ENCODE measurements at places on chromosomes 1 and 21.
A peak's percentile ranks its signal among the peaks of the same experiment; 100 is the strongest.

- DNase-seq: peak; percentile 63
Measured at GRCh38 chr1:35278886-35279554, 10.5 kb downstream of the ZMYM4 start.

GRCh38 chr1:242240077-242240476 lies 241.2 kb upstream of the MAP1LC3C start:
- no peak for DNase-seq

- DNase-seq: no peak
Measured at GRCh38 chr1:203288400-203288799, 16.9 kb upstream of the BTG2 start.

- DNase-seq: no peak
Measured at GRCh38 chr1:98490099-98490498, 171.4 kb upstream of the SNX7 start.

DNA sequence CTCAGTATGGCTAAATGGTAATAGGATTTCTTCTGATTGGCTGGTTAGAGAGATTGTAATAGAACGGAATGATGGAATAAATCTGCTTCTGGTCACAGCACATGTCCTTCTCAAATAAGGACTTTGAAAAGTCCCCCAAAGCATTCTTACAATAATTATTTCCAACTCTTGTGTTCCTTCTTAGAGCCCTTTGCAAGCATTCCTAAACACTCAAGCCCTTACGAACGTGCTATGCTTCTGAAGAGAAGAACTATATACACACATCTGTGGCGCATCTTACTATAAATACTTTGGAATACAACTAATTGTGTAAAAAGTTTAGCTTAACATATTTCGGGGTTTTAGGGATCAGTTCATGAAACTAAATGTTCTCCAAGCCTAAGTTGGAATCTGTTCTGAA lies 25.6 kb downstream of the CLIC4 start:
- peak; percentile 74 for DNase-seq

GRCh38 chr1:45112661-45113060 lies 93.7 kb downstream of the ZSWIM5 start:
- DNase-seq: no peak

DNA sequence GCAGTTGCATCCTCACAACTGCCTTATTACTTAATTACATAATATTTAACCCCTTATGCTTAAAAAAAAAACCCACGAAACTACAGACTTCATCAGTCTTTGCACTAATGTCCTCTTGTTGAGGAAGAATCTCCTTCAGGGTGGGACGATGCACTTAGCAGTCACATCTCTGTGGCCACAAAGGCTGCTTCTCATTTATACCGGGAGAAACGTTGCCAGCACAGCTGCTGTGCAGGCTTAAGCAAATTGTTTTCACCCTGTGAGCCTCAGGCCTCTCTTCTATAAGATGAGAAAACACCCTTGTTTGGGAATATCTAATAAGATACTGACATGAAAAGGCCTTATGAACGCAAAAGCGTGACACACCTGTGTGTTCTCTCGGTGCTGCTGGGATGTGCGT lies 2.9 kb upstream of the OBSCN start:
- no peak for DNase-seq

- DNase-seq: no peak
Measured at GRCh38 chr1:47870946-47871676, 126.1 kb downstream of the TRABD2B start.

GRCh38 chr1:209384710-209385550 lies 198.6 kb upstream of the CAMK1G start:
- no peak for DNase-seq

GRCh38 chr1:15155888-15156741 lies 2.6 kb downstream of the TMEM51 start:
- DNase-seq: peak; percentile 77

DNA sequence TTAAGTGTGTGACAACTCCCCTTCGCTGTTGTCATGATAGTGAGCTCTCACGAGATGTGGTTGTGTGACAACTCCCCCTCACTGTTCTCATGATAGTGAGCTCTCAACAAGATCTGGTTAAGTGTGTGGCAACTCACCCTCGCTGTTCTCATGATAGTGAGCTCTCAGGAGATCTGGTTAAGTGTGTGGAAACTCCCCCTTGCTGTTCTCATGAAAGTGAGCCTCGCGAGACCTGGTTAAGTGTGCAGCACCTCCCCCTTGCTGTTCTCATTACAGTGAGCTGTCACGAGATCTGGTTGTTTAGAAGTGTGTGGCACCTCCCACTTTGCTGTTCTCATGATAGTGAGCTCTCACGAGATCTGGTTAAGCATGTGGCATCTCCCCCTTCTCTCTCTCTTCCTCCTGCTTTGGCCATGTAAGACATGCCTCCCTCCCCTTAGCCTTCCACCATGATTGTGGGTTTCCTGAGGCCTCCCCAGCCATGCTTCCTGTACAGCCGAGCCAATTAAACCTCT lies 25.1 kb upstream of the LSS start:
- DNase-seq: peak; percentile 76

GRCh38 chr1:211549092-211549711 lies 29.8 kb downstream of the SLC30A1 start:
- DNase-seq: no peak

DNA sequence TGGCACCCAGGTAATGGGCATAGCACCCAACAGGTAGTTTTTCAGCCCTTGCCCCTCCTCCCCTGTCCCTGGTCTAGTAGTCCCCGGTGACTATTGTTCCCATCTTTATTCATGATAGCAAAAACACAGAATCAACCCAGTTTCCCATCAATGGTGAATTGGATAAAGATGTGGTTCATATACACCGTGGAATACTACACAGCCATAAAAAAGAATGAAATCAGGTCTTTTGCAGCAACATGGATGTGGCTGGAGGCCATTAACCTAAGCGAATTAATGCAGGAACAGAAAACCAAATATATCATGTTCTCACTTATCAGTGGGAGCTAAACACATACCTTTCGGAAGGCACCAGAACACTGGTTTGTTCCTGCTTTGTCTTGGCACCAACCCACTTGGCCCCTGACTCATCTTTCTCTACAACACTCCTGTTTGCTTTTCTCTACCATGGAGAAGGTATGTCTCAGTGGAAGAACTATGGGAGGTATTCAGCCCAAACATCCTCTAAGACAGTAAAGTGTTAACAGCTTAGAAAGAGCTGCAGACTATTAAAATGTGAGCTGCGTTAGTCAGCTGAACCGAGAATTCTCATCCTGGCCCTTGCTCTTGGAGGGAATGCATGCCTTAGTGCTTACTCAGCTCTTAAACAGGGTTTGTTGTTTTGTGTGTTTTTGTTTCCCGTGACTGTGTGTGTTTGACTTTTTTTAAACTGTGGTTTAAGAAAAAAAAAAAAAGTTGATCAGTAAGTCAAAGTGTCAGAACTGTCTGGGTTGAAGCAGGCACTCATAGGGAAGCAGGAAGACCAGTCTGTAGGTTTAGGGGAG lies 203.0 kb downstream of the TOMM20 start:
- DNase-seq: peak; percentile 99

GRCh38 chr1:161999301-162000052 lies 24.2 kb downstream of the OLFML2B start:
- no peak for DNase-seq

DNA sequence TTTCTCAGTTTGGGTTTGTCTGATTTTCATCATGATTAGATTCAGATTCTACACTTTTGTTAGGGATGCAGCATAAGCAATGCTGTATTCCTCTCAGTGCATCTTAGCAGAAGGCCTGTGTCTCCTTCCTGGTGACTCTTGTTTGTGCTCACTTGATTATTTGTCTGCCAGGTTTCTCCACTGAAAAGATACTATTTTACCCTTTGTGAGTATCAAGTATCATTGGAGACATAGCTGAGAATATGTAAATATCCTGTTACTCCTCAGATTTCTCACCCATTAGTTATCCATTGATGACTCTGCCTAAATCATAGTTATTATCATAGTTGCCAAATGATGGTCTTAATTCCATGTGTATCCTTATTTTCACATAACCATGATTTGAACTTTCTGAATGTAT lies 148.5 kb downstream of the POU2F1 start:
- no peak for DNase-seq

DNA sequence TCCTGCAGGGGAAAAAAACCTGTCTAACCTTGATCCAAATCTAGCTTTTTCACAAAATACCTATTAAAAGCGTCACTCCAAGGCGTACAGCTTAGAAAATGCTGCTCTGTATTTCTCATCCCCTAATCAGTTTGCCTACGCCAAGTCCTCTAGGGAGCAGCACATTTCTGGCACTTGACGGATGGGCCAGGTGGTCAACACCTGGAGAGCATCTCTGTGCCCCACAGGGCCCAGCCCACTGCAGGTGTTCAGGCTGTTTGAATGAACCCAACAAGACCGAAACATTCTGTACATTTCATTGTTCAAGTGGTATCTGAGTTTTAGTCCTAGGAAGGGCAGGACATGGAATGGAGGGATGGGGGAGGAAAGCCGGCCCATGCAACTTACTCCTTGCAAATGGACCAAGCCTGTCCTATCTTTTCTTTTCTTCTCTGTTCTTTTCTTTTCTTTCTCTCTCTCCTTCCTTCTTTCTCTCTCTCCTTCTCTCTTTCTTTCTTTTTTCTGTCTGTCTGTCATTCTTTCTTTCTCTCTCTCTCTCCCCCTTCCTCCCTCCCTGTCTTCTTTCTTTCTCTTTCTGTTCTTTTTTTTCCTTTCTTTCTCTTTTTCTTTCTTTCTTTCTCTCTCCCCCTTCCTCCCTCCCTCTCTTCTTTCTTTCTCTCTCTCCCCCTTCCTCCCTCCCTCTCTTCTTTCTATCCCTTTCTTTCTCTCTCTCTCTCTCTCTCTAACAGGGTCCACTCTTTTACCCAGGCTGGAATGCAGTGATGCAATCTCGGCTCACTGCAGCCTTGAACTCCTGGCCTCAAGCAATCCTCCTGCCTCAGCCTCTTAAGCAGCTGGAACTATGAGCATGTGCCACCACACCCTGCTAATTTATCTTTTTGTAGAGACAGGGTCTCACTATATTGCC lies 29.1 kb downstream of the IGFN1 start:
- no peak for DNase-seq

DNA sequence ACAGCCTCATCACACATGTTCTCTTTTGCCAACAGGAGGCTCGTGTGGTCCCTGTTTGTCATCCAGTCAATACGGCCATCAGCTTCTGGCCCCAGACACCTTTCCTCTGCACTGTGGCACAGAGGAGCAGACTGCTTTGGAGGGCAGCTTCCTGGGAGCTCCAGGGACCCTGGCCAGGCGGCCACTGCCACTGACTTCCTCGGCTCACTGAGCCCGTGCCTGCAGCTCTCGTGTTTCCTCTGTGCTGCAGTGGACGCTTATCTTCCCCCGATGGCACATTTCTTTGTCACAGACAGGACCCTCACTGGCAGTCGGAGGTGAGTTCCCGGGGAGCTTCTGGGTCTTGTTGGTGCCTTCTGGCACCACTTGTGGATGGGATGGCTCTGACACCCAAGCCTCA lies 67.0 kb upstream of the DIRAS3 start:
- no peak for DNase-seq

GRCh38 chr21:46056450-46056903 lies 41.4 kb upstream of the COL6A2 start:
- DNase-seq: peak; percentile 88

DNA sequence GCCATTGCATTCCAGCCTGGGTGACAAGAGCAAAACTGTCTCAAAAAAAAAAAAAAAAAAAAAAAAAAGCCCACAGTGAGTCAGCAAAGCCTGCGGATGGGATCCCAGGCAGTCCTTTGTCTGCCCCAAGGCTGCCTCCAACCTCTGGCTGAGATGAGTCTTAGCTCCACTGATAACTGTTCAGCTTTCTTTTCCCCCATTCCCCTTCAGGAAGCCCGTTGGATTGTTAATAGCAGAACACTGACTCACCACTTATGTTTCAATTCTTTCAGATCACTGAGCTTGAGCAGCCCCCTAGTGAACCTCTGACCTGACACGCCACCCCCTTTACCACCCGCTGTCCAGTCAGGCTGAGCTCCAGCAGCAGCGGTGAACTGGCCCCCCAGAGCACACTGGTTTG lies 57.5 kb downstream of the ERG start:
- peak; percentile 92 for DNase-seq

- no peak for DNase-seq
Measured at GRCh38 chr1:218436346-218436745, 91.2 kb downstream of the TGFB2 start.

DNA sequence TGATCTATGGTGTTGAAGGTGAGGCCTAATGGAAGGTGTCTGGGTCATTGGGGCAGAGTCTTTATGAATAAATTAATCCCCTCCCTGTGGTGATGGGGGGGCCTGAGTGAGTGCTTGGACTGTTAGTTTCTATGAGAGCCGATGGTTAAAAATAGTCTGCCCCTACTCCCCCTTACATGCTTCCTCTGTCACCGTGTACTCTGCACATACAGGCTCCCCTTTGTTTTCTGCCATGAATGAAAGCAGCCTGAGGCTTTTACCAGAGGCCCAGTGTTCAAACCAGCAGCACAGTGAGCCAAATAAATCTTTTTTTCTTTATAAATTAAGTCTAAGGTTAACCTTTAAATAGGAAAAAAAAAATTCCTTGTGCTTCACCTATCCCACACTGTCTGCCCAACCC lies 657.0 kb downstream of the AMY1C start:
- DNase-seq: no peak

DNA sequence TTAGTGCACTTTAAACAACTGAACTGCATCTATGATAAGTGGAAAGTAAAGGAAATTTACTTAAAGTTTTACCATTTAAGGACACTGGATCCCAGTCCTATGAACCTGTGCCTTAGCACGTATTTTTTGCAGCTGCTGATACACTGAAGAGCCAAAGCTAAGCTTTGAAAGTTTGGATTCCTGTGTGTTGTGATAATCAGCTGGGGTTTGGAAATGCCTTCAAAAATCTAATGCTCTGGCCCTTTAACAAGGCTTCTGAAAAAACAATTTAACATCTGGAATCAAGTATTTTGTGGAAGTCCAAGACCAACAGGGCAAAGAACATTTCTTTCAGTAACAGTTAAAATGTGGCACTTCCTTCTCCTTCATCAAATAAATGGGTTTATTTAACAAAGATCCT lies 51.8 kb downstream of the DDAH1 start:
- no peak for DNase-seq

GRCh38 chr1:151371370-151372057 lies 991 bp downstream of the SELENBP1 start:
- DNase-seq: peak; percentile 47

GRCh38 chr1:111279144-111279543 lies 11.5 kb upstream of the CHIA start:
- DNase-seq: no peak

DNA sequence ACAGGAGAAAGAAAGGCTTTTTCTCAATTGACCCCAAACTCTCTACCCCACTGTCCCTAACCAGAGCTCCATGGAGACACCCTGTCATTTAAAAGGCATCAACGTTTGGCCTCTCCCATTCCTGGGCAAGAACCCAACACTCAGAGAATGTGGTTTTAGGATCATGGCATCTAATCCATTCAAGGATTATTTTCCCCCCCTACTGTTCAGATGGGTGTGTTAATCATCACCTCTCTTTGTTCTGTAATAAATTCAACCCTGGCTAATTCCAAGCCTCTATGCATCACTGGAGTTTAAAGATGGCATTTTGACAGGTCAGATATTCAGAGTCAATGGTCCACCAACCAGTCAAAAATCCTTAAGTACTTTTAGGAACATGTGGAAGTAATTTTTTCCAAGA lies 42.7 kb downstream of the TBX15 start:
- DNase-seq: no peak

- peak; percentile 71 for DNase-seq
Measured at GRCh38 chr21:38140207-38140903, 116.4 kb upstream of the KCNJ15 start.

All from mesenchymal stem cell (in vitro differentiated cells and primary cell).